ENCODE measurements at places on chromosomes 13 and 19. TPM values are rescaled to one million over a fixed set of nuclear protein-coding genes. Genes with fewer than 3 reads are reported as not detected.

RNF225 gene
- not detected for total RNA-seq

DAPK3 gene
- total RNA-seq: 64.7 TPM

ELSPBP1 gene
- not detected for total RNA-seq

ZNF154 gene
- 2.3 TPM for total RNA-seq

LIM2 gene
- not detected for total RNA-seq

GJB2 gene
- 0.18 TPM for total RNA-seq

LGALS7B gene
- total RNA-seq: not detected

VSTM1 gene
- total RNA-seq: not detected

HSPB6 gene
- total RNA-seq: 713 TPM

CCDC70 gene
- not detected for total RNA-seq

TRMT1 gene
- total RNA-seq: 19.2 TPM

PRR36 gene
- total RNA-seq: 0.09 TPM

TLE2 gene
- total RNA-seq: 12.8 TPM

NDUFA7 gene
- total RNA-seq: 5.0 TPM
